Left ventricle myocardium inferior (tissue), 1 donor: ENCODE measurements at places on chromosomes 5 and 9.

DNA sequence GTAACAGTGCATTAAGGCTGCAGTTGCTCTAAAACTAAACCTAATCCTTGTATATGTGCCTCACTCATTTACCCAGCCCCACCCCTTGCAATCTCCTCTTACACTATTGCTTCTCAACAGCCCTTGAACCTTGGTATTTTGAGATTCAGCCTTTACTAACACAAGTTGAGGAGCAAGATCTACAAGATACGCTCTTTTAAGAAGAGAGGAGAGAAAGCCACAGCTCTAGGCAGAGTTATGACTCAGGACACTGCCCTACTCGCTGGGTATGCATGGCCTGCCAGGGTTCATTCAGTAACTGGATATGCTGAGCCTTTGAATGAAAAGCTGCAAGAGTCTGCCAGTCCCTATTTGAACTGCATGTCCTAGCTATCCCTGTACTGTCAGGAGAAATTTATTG, 219.5 kb downstream of the PCSK5 start:
- no peak overlapping the region for H3K4me3 ChIP-seq
- no peak overlapping the region for H3K27ac ChIP-seq
- no peaks in the 10 kb centered on the region for H3K4me1 ChIP-seq
- peaks cover 8% of the 10 kb centered on the region for H3K36me3 ChIP-seq
- no peak for DNase-seq
- H3K27me3 ChIP-seq, result no peaks in the 10 kb centered on the region

DNA sequence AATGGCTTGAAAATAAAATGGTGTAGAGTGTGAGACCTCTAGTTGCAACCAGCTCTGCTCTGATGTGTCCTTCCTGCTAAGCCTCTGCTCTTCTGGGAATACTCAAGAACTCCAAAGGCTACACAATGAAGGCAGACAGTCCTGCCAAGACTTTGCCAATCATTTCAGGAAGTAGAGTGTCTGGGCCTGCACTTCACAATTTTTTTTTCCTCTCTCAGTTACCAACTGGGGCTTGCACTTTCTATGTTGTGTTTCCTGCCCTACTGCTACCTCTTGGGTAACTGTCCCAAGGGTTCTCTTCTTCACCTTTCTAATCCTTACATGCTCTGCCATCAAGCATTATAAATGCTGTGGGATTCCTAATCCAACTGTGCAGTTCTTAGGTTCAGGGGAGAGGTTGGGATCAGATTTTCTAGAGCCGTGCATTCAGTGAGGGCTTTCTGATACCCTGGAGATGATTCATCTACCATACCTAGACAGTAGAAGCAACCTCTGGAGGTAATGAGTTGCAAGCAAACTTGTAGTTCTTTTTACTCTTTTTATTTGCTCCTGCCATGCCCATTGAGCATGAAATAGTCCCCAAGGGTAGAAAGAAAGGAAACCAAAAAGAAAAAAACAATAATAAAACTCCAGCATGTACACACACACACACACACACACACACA, 365.9 kb downstream of the MLLT3 start:
- DNase-seq, result no peak
- H3K4me3 ChIP-seq, result no peak overlapping the region
- H3K4me1 ChIP-seq, result no peaks in the 10 kb centered on the region
- no peak overlapping the region for H3K27ac ChIP-seq

- no peak for DNase-seq
- H3K4me3 ChIP-seq, result no peak overlapping the region
- H3K4me1 ChIP-seq, result no peaks in the 10 kb centered on the region
- H3K27me3 ChIP-seq, result no peaks in the 10 kb centered on the region
- no peak overlapping the region for H3K27ac ChIP-seq
These were observed 323.1 kb upstream of the DAP start for GRCh38 chr5:11084111-11084510.

DNA sequence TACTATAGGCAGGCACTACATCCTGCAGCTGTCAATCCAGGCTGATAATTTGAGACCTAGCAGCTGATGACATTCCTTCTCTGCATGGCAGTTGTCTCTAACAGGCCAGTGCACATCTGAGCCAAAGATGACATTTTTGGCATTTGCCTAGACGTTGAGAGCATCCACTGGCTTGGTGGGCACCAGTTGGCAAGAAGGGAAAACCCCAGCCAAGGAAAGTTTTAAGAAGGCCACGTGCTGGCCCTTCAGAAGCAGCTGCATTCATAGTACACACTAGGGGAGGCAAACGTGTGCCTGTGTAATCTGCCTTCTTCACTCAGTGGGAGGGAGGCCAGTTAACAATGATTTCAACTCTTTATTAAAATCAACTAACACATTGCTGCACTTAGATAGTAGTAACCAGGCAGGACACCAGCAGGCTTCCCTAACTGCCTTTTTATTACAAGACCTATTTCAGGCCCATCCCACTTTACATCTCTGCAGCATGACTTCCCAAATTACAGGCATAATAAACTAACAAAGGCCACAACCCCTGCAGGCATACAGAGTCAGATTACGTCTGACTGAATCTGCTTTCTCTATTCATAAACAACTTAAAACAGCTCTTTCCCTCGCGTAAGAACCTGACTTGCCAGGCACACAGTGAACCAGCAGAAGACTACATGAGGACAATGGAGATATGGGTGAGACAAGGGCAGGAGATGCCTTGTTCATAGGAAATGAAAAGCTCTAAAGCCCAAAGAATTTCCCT, 576.3 kb downstream of the PDE4D start:
- peak overlapping the region; percentile 79 for H3K27ac ChIP-seq
- no peaks in the 10 kb centered on the region for H3K27me3 ChIP-seq
- H3K4me3 ChIP-seq, result peak overlapping the region; percentile 11
- DNase-seq, result no peak

- no peak for DNase-seq
- no peaks in the 10 kb centered on the region for H3K4me1 ChIP-seq
- H3K4me3 ChIP-seq, result no peak overlapping the region
- H3K27ac ChIP-seq, result no peak overlapping the region
- H3K27me3 ChIP-seq, result peaks cover 10% of the 10 kb centered on the region
These were observed 51.3 kb upstream of the GADD45G start for GRCh38 chr9:89553451-89554010.

DNA sequence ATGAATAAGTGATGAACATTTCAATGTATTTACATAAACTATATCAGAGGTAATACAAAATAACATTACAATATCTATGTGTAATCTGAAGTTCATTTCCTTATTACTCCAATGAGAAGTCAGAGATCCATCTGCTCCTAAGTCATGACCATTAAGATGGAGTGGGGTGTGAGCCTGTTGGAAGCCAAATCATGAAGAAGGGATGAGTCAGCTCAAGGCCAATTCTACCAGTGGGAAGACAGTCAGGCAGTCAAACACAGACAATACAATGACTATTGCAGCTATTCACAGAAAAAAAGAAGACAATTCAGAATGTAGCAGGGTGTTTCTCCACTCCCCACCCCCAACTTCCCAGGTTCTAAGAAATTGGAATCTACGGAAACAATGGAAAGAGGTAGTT, 155.0 kb downstream of the NFIB start:
- H3K36me3 ChIP-seq, result peaks cover 5% of the 10 kb centered on the region
- H3K4me1 ChIP-seq, result peaks cover 97% of the 10 kb centered on the region
- H3K27ac ChIP-seq, result no peak overlapping the region
- H3K27me3 ChIP-seq, result no peaks in the 10 kb centered on the region

DNA sequence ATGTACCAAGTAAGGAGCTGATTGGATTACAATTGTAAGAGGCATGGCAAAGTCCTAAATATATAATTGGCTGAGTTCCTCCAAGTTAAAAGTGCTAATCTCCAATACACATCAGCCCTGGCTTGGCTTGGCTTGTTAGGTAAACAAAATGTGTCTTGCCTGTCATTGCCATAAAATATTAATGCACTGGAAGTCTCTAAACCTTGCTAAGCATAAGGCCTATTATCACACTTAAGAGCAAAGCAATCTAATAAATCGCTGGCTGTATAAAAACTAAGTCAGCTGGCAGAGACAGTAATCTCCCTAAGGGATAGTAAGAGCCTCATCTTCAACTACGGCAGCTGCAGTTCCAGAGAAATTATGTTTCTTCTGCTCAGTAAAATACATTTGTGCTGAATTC, 418.6 kb upstream of the GRAMD2B start:
- no peaks in the 10 kb centered on the region for H3K27me3 ChIP-seq
- no peaks in the 10 kb centered on the region for H3K36me3 ChIP-seq
- DNase-seq, result no peak
- H3K27ac ChIP-seq, result no peak overlapping the region

- H3K36me3 ChIP-seq, result peaks cover 78% of the 10 kb centered on the region
- DNase-seq, result no peak
- H3K4me3 ChIP-seq, result no peak overlapping the region
- no peak overlapping the region for H3K27ac ChIP-seq
- H3K27me3 ChIP-seq, result no peaks in the 10 kb centered on the region
These were observed 12.9 kb downstream of the CDK5RAP2 start for GRCh38 chr9:120567081-120567480.
